ENCODE measurements at places on chromosomes 1 and 21.

DNA sequence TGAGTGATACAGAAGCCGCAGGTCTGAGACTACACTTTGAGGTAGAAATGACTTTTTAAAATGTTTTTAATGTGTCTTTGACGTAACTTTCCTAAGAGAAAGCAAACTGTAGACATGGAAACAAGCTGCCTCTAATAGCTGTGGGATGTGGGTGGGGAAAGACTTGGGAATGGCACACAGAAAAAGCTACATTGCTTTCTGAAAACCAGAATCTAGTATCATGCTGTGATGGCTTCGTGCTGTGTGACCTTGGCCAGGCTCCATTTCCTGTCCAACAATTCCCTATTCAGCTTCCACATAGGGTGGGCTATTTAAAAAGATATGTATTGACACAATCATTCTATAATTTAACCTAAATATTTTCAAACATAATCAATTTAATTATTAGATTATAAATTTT is 909.1 kb downstream of the NCAM2 start:
- no peak for DNase-seq

- no peak for DNase-seq
Observed at GRCh38 chr1:201489643-201490261, 17.2 kb downstream of the CSRP1 start.

GRCh38 chr1:66415281-66415680 is 118.7 kb upstream of the SGIP1 start:
- DNase-seq: no peak

GRCh38 chr1:20083178-20083944 is 13.4 kb downstream of the PLA2G5 start:
- DNase-seq: no peak

- no peak for DNase-seq
Observed at GRCh38 chr1:234782791-234783190, 172.8 kb upstream of the IRF2BP2 start.

DNA sequence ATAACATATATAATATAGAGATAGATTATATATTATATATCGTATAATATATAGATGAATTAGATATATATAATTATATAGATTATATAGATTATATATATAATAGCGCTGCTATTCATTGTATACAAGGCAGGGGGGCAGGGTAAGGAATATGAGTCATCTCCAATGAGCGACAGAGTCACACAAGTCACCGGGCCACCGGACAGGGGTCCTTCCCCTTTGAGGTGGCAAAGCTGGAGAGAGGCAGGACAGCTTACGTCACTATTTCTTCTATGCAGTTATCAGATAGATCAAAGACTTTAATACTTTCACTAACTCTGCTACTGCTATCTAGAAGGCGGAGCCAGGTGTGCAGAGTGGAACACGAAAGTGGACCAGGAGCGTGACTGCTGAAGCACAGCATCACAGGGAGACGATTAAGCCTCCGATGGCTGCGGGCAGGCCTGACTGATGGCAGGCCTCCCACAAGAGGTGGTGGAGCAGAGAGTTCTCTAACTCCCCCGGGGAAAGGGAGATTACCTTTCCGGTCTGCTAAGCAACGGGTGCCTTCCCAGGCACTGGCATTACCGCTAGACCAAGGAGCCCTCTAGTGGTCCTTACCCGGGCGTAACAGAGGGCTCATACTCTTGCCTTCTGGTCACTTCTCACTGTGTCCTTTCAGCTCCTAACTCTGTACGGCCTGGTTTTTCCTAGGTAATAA is 2154.7 kb downstream of the MRPL39 start:
- no peak for DNase-seq

- no peak for DNase-seq
Observed at GRCh38 chr1:32516402-32516801, 22.8 kb upstream of the ZBTB8A start.

DNA sequence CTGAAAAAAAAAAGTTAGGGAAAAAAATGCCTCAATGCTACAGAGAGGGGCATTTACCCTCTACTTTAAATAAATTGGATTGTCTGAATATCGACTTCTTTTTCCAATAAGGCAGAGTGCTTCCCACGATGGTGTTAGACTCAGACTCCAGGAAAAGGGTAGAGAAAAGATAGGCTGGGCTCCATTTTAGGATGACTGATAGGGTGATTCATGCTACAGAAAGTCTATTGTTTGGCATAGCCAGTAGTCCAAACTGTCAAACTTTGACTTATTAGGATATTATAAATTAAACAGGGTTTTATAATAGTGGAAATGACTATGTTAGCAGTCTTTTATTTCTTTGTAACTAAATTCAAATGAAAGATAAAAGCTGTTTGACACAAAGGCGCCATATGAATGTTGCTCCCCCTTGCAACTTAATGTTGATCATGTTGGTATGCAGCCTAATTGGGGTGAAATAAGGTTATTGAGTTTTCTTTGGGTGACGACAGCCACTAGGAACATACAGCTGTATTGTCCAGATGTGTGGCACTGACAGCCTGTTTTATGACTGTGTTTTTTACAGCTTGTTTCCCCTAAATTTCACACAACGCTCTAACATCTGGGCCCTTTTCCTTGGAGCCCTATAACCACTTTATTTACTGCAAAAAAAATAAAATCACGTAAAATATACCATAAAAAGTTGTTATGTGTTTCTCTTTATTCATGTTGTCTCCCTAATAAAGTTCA is 69.3 kb downstream of the SPAG17 start:
- peak; percentile 55 for DNase-seq

- DNase-seq: no peak
Observed at GRCh38 chr1:69710484-69711189, 142.9 kb downstream of the LRRC7 start.

DNA sequence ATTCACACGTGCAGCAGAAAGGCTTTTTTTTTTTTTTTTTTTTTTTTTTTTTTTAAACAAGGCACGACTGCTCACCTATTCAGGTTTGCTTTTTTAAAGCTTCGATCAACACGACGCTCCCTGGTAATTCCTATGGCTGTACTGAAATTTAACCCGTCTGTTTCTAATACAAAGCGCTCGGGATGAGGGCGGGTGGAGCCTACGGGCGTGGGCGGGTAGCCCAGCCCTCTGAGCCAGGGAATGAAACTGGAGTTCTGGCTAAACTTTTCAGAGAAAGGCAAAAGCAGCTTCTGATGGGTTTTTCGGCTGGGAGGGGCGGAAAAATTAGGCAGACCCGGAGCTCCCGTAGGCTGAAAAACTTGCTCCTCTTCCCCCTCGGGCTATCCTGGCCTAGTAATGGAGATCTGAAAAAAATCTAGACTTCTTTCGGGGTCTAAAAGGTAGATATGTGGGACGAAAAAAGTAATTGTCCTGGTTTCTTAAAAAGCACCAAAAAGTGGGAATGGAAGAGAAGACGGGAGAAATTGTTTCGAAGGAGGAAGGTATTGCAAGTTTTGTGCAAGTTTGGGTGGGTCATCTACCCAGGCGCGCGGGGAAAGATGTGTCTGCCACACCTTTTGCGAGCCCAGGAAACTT is 7.4 kb downstream of the NR5A2 start:
- DNase-seq: peak; percentile 43

GRCh38 chr21:25094695-25095094 is 512.6 kb downstream of the MRPL39 start:
- DNase-seq: no peak

- DNase-seq: no peak
Observed at GRCh38 chr1:924656-925560, 1.2 kb downstream of the SAMD11 start.

GRCh38 chr1:109481646-109482045 is 2.1 kb upstream of the ATXN7L2 start:
- DNase-seq: no peak

- DNase-seq: peak; percentile 63
Observed at GRCh38 chr21:38756746-38757145, 49.0 kb upstream of the ETS2 start.

DNA sequence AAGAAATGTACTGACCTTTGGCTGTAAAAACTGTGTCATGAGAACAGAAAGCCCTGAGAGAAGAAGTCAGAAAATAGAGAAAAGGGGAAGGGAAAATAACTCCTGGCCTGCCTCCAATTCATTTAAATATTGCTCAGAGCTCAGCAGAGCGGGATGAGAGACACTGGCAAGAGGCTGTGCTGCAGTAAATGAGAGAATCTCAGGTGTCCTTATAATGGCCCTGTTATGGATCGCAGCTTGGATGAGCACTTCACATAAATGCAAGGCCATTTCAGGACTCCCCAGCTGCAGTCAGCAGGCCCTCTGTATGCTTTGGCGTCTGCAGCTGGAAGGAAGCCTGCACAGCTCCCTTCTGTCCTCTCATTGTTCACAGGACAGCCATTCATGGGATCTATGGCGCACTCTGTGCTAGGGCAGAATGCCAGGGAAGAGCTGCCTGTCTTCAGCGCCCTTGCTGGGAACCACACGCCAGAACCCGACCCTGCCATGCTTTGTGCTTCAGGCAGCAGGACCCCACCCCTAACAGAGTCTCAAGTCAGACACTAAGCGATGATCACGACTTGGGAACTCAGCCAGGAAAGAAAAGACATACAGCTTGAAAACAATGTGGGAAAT is 20.7 kb upstream of the ABCB10 start:
- peak; percentile 35 for DNase-seq

- DNase-seq: peak; percentile 76
Observed at GRCh38 chr1:110011527-110012041, 22.8 kb upstream of the STRIP1 start.

DNA sequence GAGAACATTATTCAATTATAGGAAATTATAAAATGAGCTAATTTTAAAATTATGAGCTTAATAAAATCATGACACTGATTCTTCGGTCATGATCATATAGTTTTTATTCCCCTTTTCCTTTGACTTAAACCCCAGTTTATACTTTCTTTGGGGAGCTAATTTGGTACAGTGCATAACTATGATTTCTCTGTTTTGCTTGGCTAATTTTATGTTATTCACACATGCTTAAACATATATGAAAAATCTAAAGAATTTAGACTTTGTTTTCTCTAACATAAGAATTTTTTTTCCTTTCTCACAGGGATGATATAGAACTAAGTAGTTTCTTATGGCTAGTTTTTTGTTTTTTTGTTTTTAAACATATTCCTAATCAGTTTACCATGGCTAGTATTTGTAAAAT is 52.5 kb downstream of the STXBP3 start:
- no peak for DNase-seq

- peak; percentile 38 for DNase-seq
Observed at GRCh38 chr1:81803431-81804110, 2.8 kb downstream of the ADGRL2 start.

DNA sequence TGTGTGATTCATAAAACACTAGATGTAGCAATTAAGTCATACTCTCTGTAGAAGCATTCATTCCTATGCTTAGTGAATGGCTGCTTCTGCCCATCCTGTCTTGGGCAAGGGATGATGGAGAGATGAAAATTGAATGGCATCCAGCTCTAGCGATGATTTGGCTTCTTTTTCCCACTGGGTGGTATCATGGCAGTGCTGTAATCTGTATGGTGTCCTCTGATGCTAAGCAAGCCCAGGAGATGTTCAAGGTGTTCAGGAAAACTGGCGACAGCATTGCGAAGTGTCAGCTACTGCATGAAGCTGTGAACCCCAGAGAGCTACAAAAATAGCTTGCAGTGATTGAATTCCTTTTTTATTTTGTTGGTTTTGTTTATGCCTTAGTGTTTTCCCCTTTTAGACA is 48.9 kb upstream of the LEPR start:
- no peak for DNase-seq

All from fibroblast of mammary gland (primary cell).